Left ventricle myocardium superior (tissue), 1 donor: ENCODE measurements at places on chromosomes 12 and 14. TPM values are rescaled to one million over a fixed set of nuclear protein-coding genes. Genes with fewer than 3 reads are reported as not detected.

Gene CCDC88C
- 3.2 TPM for total RNA-seq

Gene SYCP3
- not detected for total RNA-seq

Gene FOXG1
- not detected for total RNA-seq

Gene ASB8
- total RNA-seq = 89.0 TPM

Gene RPS6KL1
- total RNA-seq = 18.6 TPM

Gene PTPN6
- 6.0 TPM for total RNA-seq

Gene RTN1
- 1.2 TPM for total RNA-seq

Gene AQP2
- total RNA-seq = not detected

Gene AVPR1A
- 1.9 TPM for total RNA-seq

Gene ALKBH2
- total RNA-seq = 6.6 TPM

Gene IL31
- total RNA-seq = not detected

Gene TCTN2
- 3.7 TPM for total RNA-seq

Gene SLC39A5
- not detected for total RNA-seq

Gene FAR2
- total RNA-seq = 3.2 TPM

Gene ASPG
- 28.2 TPM for total RNA-seq

Gene CLMN
- total RNA-seq = 8.9 TPM

Gene LRIG3
- 4.3 TPM for total RNA-seq

Gene KRT5
- total RNA-seq = 1.1 TPM

Gene CLEC7A
- 2.8 TPM for total RNA-seq

Gene ITGA7
- 488 TPM for total RNA-seq

Gene LAG3
- total RNA-seq = 0.37 TPM

Gene PRIMA1
- 7.9 TPM for total RNA-seq

Gene CLEC1B
- not detected for total RNA-seq

Gene SLC7A7
- total RNA-seq = 4.7 TPM

Gene RAP1B
- 44.8 TPM for total RNA-seq

Gene HSPB8
- 504 TPM for total RNA-seq

Gene DNAH10
- total RNA-seq = 0.25 TPM

Gene NKX2-1
- total RNA-seq = not detected
